Mammary epithelial cell (primary cell): ENCODE measurements at places on chromosomes 7 and 10. TPM values are rescaled to one million over a fixed set of nuclear protein-coding genes. Genes with fewer than 3 reads are reported as not detected.

OR2F2 gene
- total RNA-seq: 0.17 TPM

SPDYE9 gene
- total RNA-seq: 0.17 TPM

MSS51 gene
- 1.5 TPM for total RNA-seq

SUGCT gene
- 128 and 138 TPM in 2 replicates for total RNA-seq

INPP5A gene
- total RNA-seq: 18.7 TPM

PRF1 gene
- not detected for total RNA-seq

ITGA8 gene
- 0.17 TPM for total RNA-seq

OR2AE1 gene
- not detected in 2 replicates for total RNA-seq

KAZALD1 gene
- 1.4 and 2.3 TPM in 2 replicates for total RNA-seq

UCN3 gene
- not detected in 2 replicates for total RNA-seq

SPOCK2 gene
- total RNA-seq: 0.49 and 0.86 TPM in 2 replicates

GPER1 gene
- 0.45 TPM in 1 of 2 replicates, not detected in the other for total RNA-seq

TFEC gene
- total RNA-seq: 0.17 TPM
